ENCODE measurements at places on chromosomes 3 and 15.

DNA sequence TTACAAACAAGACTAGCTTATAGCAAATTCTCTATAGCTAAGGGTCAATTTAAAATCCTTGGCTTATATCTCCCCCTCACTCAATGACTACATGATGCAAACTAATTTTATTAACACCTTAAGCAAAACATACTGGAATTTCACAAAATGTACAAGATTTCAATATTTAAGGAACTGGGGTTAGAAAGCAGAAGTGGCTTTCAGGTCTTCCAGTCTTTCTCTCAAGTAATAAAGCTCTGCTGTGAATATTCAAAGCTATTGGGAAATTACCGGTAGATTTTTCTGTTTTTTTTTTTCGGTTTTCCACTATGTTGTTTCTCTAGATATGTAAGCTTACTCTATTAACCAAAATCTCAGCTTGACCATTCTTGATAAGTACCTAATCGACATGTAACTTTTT lies 3.9 kb downstream of the EPM2AIP1 start:
- peaks cover 49% of the 10 kb centered on the region for H3K4me1 ChIP-seq
- peak overlapping the region; percentile 47 for H3K4me3 ChIP-seq

DNA sequence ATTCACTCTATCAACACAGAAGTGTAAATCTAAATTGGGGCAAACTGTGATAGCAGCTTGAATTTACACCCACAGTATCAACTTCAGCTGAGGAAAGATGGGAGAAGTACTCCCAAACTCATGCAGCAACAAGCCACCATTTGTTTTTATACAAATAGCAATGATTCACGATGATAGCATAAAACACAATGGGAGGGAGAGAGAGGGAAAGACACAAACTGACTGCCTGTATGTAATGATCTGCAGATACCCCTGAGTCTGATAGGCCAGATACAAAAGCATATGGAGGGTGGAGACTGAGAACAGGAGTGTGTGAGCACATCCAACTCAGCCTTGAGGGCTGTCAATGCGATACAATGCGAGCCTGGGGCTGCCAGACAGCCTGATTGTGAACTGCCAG lies 79.2 kb downstream of the CNTN3 start:
- H3K27ac ChIP-seq, result no peak overlapping the region
- no peaks in the 10 kb centered on the region for H3K27me3 ChIP-seq

DNA sequence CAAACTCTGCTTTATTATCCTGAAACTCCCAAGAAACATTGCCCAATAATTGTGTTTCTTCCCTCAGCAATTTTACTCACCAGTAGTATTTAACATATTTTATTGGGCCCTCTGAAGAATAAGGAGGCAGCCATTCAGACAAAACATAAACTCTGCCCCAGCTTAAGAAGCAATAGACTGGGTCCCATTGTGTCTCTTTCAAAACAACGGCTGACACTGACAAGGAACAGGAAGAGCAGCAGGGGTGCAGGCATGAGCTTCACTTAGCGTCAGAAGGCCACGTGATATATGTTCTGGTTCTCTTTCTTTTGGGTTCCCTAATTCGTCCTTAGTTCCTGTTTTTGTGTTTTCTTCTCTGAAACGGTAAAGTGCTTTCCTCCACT lies 242.3 kb downstream of the FHIT start:
- peaks cover 3% of the 10 kb centered on the region for H3K4me1 ChIP-seq
- no peaks in the 10 kb centered on the region for H3K27me3 ChIP-seq
- peak; percentile 15 for DNase-seq
- no peak overlapping the region for H3K27ac ChIP-seq
- no peaks in the 10 kb centered on the region for H3K36me3 ChIP-seq

GRCh38 chr15:61101543-61101942 lies 127.6 kb downstream of the RORA start:
- DNase-seq, result no peak
- H3K27ac ChIP-seq, result no peak overlapping the region
- H3K4me3 ChIP-seq, result no peak overlapping the region
- no peaks in the 10 kb centered on the region for H3K36me3 ChIP-seq

DNA sequence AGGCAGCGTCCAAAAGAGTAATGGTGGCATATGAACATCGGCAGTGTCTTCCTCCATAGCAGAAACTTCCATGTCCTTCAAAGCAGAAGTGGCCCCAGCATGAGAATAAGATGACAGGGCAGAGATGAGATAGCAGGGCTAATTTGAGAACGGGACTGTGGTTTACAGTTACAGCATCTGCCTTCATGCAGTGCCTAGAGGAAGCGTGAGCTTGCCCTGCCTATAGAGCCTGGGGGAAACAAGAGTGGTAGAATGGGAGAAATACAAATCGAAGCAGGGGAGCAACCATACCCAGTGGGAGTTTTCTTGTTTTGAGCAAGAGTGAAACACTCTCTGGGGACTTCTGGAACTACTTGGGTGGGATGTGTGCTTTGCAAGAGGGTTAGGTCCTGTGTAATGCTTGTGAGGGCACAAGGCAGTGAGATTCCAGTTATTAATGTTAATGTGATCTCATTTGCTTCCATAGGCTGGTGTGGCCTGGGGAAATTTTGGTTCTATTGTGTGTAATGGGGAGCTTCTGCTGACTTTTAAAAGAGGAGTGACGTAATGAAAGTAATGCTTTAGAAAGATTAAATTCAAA lies 616.9 kb downstream of the ZIC1 start:
- no peak overlapping the region for H3K27ac ChIP-seq
- no peak for DNase-seq
- no peaks in the 10 kb centered on the region for H3K4me1 ChIP-seq
- H3K27me3 ChIP-seq, result no peaks in the 10 kb centered on the region

- H3K27ac ChIP-seq, result no peak overlapping the region
- H3K27me3 ChIP-seq, result no peaks in the 10 kb centered on the region
- no peaks in the 10 kb centered on the region for H3K4me1 ChIP-seq
These were observed 80.3 kb upstream of the FLNB start for GRCh38 chr3:57927916-57928315.

- H3K4me1 ChIP-seq, result no peaks in the 10 kb centered on the region
- H3K27me3 ChIP-seq, result peaks cover 52% of the 10 kb centered on the region
- no peak overlapping the region for H3K4me3 ChIP-seq
- H3K36me3 ChIP-seq, result no peaks in the 10 kb centered on the region
These were observed 18.4 kb upstream of the SOX2 start for GRCh38 chr3:181693280-181693679.

DNA sequence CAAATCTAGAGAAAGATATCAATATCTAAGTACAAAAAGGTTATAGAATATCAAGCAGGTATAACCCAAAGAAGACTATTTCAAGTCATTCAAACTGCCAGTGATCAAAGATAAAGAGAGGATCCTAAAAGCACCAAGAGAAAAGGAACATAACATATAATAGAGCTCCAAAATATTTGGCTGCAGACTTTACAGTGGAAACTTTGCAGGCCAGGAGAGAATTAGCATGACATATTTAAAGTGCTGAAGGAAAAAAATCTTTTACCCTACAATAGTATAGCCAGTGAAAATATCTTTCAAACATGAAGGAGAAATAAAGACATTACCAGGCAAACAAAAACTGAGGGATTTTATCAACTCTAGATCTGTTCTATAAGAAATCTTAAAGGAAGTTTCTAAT lies 254.3 kb upstream of the ARHGEF26 start:
- no peaks in the 10 kb centered on the region for H3K4me1 ChIP-seq
- no peak for DNase-seq
- no peaks in the 10 kb centered on the region for H3K27me3 ChIP-seq
- no peak overlapping the region for H3K4me3 ChIP-seq

GRCh38 chr3:182565916-182566796 lies 227.1 kb upstream of the ATP11B start:
- H3K4me1 ChIP-seq, result no peaks in the 10 kb centered on the region
- no peak overlapping the region for H3K27ac ChIP-seq
- H3K36me3 ChIP-seq, result no peaks in the 10 kb centered on the region
- no peaks in the 10 kb centered on the region for H3K27me3 ChIP-seq
- no peak for DNase-seq
- H3K4me3 ChIP-seq, result no peak overlapping the region

- no peaks in the 10 kb centered on the region for H3K36me3 ChIP-seq
- no peaks in the 10 kb centered on the region for H3K27me3 ChIP-seq
- peak; percentile 70 for DNase-seq
- H3K4me3 ChIP-seq, result no peak overlapping the region
These were observed 30.3 kb upstream of the C15orf39 start for GRCh38 chr15:75171408-75171807.

GRCh38 chr3:8884630-8885290 lies 78.5 kb downstream of the RAD18 start:
- no peak for DNase-seq
- peaks cover 68% of the 10 kb centered on the region for H3K36me3 ChIP-seq
- H3K27me3 ChIP-seq, result no peaks in the 10 kb centered on the region
- H3K4me1 ChIP-seq, result no peaks in the 10 kb centered on the region
- H3K27ac ChIP-seq, result no peak overlapping the region

- peaks cover 5% of the 10 kb centered on the region for H3K36me3 ChIP-seq
- no peaks in the 10 kb centered on the region for H3K27me3 ChIP-seq
- H3K27ac ChIP-seq, result no peak overlapping the region
- no peak overlapping the region for H3K4me3 ChIP-seq
These were observed 91.1 kb upstream of the FGF7 start for GRCh38 chr15:49331951-49332350.

- H3K4me3 ChIP-seq, result no peak overlapping the region
- no peaks in the 10 kb centered on the region for H3K4me1 ChIP-seq
- H3K36me3 ChIP-seq, result no peaks in the 10 kb centered on the region
- no peak overlapping the region for H3K27ac ChIP-seq
- DNase-seq, result no peak
- H3K27me3 ChIP-seq, result no peaks in the 10 kb centered on the region
These were observed 32.2 kb downstream of the NECTIN3 start for GRCh38 chr3:111103807-111104206.

- peaks cover 30% of the 10 kb centered on the region for H3K4me1 ChIP-seq
- DNase-seq, result no peak
- no peak overlapping the region for H3K27ac ChIP-seq
- peaks cover 3% of the 10 kb centered on the region for H3K36me3 ChIP-seq
These were observed 2.2 kb downstream of the GLT8D1 start for GRCh38 chr3:52703341-52703740.

DNA sequence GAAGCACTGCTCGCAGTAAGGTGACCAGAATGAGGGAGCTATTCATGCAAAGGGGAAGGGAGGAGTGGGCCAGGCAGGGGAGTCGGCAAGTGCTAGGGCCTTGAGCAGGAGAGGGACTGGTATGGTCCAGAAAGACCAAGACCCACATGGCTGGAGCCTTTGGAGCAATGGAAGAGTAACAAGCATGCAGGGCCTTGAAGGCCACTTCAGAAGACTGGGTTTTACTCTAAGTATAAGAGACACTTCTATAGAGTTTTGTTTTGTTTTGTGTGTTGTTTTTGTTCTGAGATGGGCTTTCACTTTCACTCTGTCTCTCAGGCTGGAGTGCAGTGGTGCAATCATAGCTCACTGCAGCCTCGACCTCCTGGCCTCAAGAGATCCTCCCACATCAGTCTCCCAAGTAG lies 42.0 kb downstream of the BFSP2 start:
- H3K27me3 ChIP-seq, result no peaks in the 10 kb centered on the region
- DNase-seq, result peak; percentile 17
- peak overlapping the region; percentile 72 for H3K4me3 ChIP-seq
- H3K4me1 ChIP-seq, result no peaks in the 10 kb centered on the region

GRCh38 chr3:193742628-193743027 lies 149.6 kb downstream of the OPA1 start:
- H3K4me1 ChIP-seq, result peaks cover 1% of the 10 kb centered on the region
- no peaks in the 10 kb centered on the region for H3K36me3 ChIP-seq
- H3K27ac ChIP-seq, result no peak overlapping the region
- no peak overlapping the region for H3K4me3 ChIP-seq
- no peaks in the 10 kb centered on the region for H3K27me3 ChIP-seq
- no peak for DNase-seq

- H3K27me3 ChIP-seq, result no peaks in the 10 kb centered on the region
- no peak overlapping the region for H3K4me3 ChIP-seq
- no peak for DNase-seq
- H3K36me3 ChIP-seq, result no peaks in the 10 kb centered on the region
These were observed 223.4 kb downstream of the SNRPN start for GRCh38 chr15:25177955-25178801.

DNA sequence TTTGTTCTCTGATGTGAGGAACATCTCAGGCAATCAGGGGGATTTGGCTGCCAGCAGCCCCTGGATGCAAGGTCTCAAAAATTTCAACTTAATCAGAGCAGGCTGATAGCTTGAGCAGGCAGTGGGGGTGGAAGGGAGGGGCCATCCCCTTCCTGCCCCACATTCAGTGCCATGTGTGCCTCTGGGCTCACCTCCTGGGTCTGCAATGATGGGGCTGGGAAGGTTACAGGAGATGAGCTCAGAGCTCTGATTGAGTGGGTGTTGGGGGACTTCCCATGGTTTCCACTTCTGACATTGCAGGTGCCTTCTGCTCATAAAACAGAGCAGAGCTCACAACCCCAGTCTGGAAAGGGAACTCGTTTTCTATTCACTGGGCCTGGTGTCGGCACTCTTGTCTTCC lies 37.0 kb downstream of the PARP16 start:
- peaks cover 17% of the 10 kb centered on the region for H3K4me1 ChIP-seq
- no peak for DNase-seq
- no peaks in the 10 kb centered on the region for H3K27me3 ChIP-seq
- H3K36me3 ChIP-seq, result peaks cover 4% of the 10 kb centered on the region
- H3K4me3 ChIP-seq, result no peak overlapping the region
- no peak overlapping the region for H3K27ac ChIP-seq

DNA sequence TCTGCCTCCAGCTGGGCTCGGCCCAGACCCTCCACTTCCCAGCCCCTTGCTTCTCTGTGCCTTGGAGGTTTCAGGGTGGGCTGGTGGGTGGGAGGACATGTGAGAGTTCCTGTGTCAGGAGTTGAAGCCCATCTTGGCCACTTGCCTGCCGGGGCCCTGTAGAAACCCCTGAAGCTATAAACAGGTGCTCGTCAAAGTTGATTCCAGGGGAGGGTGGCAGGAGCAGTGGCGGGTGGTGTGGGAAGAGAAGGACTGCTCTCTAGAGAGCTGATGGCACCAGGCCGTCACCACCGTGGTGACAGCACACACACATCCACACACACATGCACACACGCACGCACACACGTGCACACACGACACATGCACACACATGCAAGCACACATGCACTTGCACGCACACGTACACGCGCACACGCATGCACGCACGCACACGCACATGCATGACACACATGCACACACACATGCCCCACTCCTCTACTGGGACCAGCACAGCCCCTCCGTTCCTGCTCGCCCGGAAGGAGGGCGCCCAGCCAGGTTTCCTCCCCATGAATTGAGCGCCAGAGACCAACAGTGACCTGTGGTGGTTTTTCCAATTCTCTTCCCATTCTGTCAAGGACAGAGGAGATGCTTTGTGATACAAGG lies 56.3 kb upstream of the CGNL1 start:
- H3K4me3 ChIP-seq, result no peak overlapping the region
- no peaks in the 10 kb centered on the region for H3K27me3 ChIP-seq
- H3K36me3 ChIP-seq, result no peaks in the 10 kb centered on the region
- DNase-seq, result no peak

DNA sequence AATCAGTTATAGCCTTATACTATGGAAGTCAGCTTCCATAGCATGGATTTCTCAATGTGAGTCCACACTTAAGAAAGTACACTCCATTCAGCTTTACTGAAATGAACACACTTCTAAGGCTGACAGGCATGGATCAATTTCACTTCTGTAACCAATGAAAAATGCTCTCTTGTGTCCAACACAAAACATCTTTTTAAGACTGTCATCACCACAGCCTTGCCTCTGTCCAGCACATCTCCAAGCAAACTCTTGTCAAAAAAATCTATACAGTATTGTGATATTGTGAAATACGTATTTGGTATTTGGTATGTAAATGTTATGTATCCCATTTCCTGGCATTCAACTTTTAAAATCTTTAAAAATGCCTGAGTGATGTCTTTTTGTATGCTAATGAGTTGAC lies 208.7 kb downstream of the RAP2B start:
- H3K27me3 ChIP-seq, result no peaks in the 10 kb centered on the region
- H3K4me1 ChIP-seq, result peaks cover 5% of the 10 kb centered on the region
- no peak for DNase-seq
- H3K27ac ChIP-seq, result no peak overlapping the region

Data from common myeloid progenitor, CD34-positive (primary cell).